ENCODE measurements at places on chromosomes 5 and 9.

GRCh38 chr9:33294670-33295432 is 4.5 kb downstream of the NFX1 start:
- DNase-seq = no peak

DNA sequence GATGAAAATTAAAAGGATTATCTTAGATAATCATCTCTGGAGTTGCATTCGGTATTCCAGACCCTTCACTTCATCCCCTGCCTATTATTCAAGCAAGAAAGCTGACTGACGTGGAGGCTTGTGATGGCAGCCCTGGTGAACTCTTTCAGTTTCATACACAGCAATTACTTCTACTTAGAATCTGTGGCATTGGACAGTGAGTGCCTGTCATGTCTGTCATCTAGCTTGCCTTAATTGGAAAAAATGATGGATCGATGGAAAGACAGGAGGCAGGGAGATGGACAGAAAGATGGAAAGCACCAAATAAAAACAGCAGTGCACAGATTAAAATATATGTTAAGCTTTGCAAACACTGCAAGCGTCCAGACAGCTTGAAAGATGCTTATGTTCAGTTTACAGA is 1371.0 kb upstream of the CDH6 start:
- DNase-seq = no peak

DNA sequence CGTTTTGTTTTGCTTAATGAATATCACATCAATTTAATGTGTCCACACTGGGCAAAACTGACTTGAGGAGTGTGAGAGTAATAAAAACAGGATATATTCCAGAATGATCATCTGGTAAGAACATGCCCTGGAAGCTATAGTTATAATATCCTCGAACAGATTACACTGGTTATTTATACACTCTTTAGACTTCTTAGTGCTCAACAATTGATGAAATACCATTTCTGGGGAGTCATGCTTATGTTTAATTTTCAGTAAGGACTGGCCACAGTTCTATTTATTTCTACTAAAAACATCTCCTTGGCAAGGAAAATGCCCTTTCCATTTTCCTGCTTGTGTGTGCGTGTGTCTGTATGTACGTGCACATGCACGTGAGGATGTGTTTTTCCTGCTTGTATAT is 205.0 kb downstream of the TRIO start:
- no peak for DNase-seq

DNA sequence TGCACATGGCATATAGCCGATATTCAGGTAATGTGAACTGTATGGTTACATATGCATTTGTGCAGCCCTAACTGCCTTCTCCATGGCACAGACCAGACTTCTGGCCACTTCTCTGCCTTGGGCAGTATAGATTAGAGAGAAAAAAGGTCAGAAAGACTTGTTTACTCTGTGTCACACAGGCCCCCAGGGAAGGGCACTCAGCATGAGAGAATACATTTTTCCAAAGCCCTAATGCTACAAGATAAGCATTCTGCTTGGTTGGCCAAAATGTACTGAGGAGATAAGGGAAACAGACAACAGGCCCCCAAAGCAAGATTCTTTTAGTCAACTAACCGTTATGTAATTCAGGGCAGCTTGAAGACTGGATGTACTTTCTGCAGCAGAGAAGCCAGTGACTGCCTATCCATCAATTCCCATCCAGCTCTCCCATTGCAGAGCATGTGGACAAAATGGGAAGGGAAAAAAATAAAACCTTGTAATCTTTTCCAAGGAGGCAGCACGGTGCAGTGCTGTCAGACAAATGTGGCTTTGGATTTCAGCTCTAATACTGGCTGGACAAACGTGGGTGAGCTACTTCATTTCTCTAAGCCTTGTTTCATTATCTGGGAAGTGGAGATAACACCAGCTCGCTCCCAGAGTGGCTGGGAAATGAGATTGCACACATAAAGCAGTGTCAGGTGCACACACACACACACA is 205.9 kb downstream of the NSG2 start:
- no peak for DNase-seq

DNA sequence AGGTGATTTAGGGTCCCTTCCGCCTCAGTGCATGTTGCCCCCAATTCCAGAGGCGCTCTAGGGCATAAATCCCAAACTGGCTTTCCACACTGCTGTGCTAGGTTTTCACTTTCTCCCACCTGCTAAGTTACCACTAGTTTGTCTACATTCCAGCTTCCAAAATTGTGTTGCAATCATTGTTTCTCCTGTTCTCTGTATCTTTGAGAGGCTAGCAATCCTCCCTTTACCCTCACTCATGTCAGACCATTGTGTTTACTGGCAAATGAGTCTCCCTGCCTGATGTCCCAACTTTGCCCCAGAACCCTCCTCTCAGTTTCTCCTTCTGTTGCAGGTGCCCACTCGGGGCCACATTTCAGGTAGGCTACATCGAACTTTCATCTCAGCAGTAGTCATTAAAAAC is 221.3 kb downstream of the PDZD2 start:
- no peak for DNase-seq

- no peak for DNase-seq
These were observed 42.2 kb downstream of the PPP2R2B start for GRCh38 chr5:146836226-146836842.

DNA sequence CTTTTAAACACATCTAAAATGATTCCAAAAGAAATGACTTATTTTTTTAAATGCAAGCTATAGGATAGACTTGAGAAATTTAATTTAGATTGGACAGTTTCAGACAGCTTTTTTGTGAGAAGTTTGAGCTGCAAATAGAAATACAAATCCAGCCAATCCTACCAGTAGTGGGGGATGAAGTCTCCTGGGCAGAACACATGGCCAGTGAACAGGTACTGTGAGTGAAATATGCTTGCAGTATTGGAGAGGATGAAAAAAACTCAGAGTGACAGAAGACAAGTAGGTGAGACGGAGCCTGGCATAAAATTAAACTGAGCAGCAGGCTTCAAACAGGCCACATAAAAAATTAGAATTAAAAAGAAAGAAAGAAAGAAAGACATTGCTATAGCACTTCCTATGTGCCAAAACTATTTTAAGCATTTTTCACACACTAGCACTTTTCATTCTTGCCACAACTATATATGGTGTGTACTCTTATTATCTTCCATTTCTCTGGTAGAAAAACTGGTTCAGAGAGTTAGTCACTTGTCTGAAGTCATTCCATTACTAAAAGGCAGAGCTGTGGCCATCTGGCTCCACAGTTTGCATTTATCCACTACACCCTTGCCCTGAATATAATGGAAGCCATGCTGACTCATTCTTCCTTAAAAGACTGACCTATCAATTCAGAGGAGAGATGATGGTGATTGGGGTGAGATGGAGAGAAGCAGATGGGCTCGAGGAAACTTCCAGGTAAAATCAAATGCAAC is 310.2 kb upstream of the CTNND2 start:
- no peak for DNase-seq

- peak; percentile 0 for DNase-seq
These were observed 16.0 kb downstream of the OR13J1 start for GRCh38 chr9:35854091-35854762.

GRCh38 chr9:98678244-98678842 is 30.4 kb downstream of the GABBR2 start:
- peak; percentile 25 for DNase-seq

- DNase-seq = no peak
These were observed 326.3 kb downstream of the OSTF1 start for GRCh38 chr9:75414371-75415160.

DNA sequence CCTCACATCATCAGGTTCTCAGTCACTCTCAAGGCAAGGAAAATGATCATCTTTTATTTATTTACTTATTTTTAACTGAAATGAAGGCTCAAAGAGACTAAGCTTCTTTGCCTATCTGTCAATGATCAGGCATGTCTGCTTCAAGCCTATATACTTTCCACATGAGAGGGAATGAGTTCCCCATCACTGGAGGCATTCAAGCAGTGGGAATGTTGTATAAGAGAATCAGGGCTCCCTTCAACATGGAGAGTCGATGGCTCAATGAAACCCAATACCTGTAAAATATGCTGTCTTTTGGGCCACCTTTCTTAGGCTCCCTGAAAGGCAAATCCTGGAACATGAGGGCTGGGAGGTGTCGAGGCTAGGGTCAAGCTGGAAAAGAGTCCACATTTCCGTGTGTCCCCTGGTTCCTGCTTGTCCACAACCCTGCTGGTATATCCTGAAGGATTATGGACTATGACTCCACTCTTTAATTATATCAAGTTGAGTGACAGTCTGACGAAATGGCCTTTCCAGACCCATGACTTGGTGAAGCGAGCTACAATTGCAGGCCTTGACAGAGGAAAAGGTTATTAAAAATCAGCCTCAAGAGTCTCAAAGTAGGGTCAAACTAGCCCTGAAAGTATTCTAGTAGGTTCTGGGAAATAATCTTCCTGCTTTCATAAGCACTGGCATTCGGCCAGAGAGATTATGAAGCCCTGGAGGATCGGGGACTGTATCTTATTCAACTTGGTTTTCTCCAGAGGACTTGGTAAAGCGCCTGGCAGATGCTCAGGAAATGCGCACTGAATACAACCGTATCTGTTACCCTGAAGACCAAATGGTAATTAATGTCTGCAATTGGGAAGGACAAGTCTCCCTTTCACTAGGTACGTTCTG is 145.9 kb upstream of the TBC1D2 start:
- DNase-seq = no peak

DNA sequence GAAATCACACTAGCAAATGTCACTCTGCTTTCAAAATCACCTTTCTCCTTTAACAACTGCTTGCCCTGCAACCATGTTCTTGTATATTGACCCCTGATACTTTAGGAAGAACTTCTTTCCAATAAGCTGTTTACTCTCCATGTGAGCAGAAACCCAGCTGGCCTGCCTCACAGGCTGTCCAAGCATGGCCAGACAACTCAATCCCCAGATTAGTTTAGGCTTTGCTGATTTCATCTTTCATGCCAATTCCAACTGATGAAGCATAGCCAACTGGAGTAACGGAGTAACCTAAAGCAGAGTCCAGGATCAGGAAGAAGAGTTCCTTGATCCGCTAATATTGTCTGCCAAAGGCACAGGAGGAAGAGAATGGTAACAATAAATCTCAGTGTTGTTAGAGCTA is 56.7 kb upstream of the HTR1A start:
- no peak for DNase-seq

DNA sequence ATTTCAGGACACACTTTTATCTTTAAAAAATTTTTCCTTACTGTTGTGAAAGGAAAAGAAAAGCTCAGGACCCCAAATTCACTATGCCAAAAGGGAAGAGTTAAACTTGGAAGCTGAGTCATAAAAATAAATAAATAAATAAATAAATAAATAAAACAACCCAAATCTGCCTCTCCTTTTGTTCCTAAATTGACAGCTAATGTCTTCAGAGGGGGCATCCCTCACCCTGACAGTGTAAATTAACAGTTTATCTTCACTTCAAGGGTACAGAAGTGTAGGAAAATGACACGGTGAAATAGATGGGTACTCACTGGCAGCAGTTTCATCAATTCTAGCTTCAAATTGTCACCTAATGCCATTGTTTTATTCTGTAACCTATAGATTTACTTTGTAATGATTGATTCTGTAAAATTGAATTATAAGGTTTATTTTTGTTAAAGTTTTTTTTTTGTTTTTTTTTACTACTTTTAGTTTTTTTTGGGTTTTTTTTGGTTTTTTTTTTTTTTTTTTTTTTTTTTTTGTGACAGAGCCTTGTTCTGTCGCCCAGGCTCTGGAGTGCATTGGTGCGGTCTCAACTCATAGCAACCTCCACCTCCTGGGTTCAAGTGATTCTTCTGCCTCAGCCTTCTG is 18.5 kb upstream of the ANXA1 start:
- no peak for DNase-seq

DNA sequence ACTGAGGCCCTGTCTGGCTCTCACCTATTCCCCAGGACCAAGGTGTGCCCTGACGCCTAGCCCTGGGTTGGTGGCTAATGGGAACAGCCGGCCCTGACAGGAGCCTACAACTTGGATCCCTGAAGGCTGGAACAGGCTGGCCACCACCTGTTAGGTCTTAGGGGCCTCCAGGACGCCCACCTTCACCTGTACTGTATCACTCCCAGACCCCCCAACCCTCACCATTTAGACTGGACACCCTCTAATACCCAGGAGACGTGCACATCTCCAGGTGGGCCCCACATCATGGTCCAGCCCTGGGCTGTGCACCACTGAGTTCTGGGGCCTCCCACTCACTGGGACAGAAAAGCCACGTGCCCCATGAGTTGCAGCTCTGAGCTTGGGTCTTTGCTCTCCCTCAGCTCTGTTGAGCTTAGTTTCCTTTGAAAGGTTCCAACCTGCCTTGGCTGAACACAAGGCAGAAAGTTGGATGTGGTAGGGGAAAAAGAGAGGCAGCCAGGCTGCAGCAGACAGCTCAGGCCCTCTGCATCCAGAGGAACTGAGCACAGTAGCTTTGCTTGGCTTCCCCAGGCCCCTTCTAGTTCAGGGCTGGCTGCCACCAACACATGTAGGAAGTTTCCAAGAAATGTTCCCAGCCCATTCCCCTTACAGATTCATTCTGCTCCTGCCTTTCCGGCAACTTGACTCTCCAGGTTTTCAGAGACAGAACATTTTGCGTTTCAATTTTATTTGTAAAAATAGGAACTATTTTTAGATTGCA is 116.8 kb upstream of the TBC1D2 start:
- DNase-seq = no peak

GRCh38 chr9:131270171-131271015 is 5.9 kb downstream of the FAM78A start:
- peak; percentile 75 for DNase-seq

DNA sequence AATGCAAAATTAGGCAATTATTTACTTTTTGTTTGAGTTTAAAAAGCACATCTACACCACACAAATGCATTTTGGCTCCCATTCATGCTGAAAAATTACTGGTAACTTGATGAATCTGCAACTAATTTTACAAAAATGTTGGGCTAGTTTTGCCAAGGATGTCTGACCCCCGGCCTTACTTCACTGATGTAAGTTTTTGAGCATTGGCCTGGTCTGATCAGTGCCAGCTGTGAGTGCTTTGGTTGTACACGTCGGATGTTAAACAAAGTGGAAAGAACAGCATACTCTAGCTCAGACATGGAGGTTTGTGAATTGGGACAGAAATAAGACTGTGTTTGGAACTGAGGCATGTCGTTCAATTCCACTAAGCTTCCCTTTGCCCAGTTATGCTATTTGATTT is 1044.2 kb downstream of the TLE4 start:
- no peak for DNase-seq

- DNase-seq = no peak
These were observed 6.9 kb upstream of the TTC33 start for GRCh38 chr5:40762705-40763104.

Data from activated T-cell treated with anti-CD3 and anti-CD28 coated beads, Interleukin-2, amount 50 U/mL, for 48 hours (primary cell).